ENCODE measurements at places on chromosomes 3 and 15.

- no peak for DNase-seq
Measured at GRCh38 chr15:65863106-65863505, 6.2 kb upstream of the RAB11A start.

DNA sequence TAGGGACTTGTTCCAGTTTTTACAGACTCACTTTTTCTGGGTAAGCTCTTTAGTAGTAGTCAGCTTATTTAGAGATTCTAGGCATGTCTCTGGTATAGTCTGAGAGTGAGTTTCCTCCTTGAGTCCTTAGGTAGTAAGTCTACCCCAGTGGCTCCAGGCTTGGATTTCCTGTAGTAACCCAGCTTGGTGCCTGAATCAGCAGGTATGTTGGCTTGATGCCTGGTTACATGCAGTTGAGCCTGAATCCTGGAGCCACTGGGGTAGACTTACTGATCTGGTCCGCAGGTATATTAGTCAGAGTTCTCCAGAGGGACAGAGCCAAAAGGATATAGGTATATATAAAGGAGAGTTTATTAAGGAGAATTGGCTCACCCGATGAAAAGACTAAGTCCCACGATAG is 85.8 kb upstream of the RBMS3 start:
- no peak for DNase-seq

GRCh38 chr3:189458528-189458927 is 172.7 kb upstream of the TP63 start:
- DNase-seq: no peak

GRCh38 chr15:83858820-83859505 is 205.0 kb downstream of the ADAMTSL3 start:
- DNase-seq: no peak

- no peak for DNase-seq
Measured at GRCh38 chr15:98776607-98777281, 128.4 kb downstream of the IGF1R start.

DNA sequence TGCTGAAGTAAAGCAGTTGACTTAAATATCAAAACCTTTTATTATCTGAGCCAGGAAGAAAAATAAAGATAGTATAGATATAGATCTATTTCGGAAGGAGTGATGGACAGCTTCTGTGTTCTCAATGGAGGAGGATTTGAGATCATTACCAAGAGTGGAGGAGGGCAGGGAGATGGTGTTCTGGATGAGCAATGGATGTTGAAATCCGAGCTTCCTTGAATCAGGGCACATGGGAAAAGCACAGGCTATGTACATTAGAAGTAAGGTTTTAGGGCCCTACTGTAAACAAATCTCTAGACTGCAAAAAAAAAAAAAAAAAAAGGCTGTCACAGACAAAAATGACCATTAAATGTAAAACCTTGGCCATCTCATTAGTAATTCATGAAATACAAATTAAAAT is 43.2 kb downstream of the GTPBP8 start:
- no peak for DNase-seq

GRCh38 chr3:63303238-63303637 is 25.1 kb downstream of the SYNPR start:
- DNase-seq: no peak

- no peak for DNase-seq
Measured at GRCh38 chr3:14602804-14603644, 48.5 kb upstream of the CCDC174 start.

- no peak for DNase-seq
Measured at GRCh38 chr3:60046210-60046609, 996.4 kb upstream of the CFAP20DC start.

DNA sequence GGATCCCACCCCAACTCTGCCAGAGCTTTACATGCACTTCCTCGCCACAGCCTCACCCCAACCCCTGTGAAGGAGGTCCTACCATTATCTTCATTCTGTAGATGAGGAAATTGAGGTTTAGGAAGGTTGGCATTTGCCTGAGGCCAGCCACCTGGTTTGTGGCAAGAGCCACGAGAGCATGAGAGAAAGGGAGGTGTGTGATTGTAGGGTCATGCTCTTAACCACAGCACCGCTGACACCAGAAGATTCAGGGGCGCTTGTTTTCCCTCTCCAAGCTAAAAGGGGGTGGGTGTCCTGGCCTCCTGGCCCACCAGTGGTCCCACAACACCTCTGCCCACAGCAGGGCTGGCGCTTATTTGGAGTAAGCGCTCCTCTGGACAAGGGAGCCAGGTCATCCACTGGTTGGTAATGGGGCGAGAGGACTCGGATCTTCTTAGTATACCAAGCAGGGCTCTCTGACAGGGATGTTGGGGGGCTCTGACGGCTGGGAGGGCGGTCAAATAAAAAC is 691 bp downstream of the RHCG start:
- no peak for DNase-seq

GRCh38 chr3:149600634-149601033 is 57.2 kb downstream of the WWTR1 start:
- DNase-seq: no peak

- DNase-seq: no peak
Measured at GRCh38 chr3:13141991-13142412, 68.8 kb upstream of the IQSEC1 start.

DNA sequence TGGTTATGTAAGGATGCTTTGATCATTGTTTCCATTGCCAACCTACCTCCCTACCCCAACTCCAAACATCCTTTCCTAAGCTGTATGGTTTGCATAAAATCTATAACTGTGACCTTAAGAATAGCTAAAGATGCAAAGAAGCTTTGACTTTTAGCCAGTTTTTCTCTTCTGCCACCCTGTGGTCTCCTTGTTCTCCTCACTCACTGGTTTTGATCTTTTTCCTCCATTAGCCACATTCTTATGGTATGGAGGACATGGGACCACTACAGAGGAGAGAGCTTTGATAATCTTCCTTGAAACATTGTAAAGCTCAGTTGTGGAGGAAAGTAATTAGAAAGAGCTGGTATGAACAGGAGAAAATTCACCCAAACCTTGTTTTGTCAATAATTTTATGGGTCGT is 115.9 kb downstream of the NEK11 start:
- no peak for DNase-seq

GRCh38 chr3:134649106-134649705 is 1.6 kb downstream of the KY start:
- no peak for DNase-seq

GRCh38 chr3:12196684-12197083 is 38.0 kb upstream of the TIMP4 start:
- DNase-seq: no peak

DNA sequence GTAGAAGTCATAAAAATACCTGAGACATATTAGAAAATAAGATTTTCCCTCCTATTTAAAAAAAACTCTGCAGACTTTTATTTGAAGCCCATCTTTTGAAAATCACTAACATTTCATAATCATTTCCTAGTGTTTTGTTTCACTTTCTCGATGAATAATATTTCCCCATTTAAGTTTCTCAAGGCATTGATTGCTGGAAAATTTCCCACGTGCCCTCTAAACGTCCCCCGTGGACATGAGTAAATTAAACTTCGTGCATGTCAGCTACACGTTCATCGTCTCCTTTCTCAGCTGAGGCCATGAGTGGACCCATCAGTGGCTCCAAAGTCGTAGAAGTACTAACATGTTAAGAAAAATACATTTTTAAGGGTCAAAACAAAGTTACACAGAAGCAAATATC is 2.0 kb upstream of the TM2D3 start:
- no peak for DNase-seq

Data from iPS DF 19.7 (cell line).